ENCODE measurements at places on chromosomes 5 and 9.

- no peak for DNase-seq
These were observed 42.7 kb downstream of the SYK start for GRCh38 chr9:90844326-90844725.

DNA sequence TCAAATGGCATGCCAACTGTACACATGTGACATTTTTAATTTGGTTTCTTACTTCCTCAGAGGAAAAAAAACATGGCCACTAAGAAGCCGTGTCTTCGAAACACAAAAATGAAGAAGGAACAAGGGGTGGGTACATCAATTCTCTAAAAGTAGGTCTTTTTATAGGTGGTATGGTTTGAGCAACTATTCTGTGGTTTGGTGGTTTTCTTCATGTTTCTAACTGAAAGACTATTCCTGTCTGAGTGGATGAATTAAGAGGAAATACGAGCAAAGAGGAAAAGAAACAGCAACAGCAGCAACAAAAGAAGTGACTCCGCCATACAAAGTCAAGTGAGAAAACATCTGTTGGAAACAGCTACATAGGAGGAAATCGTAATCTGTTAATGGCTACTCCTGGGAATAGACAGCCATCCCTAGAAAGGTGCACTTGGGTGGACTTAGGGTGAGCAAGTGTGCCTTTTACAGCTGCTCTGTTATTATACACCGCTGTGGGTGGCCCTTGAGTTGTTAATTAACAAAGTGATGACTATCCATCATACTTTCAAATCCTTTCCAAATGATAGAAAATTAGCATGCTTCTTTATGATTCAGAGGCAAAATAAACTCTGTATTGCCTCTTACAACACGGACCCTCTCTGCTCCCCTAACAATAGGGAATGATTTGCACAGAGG lies 575.8 kb downstream of the TLE1 start:
- no peak for DNase-seq

DNA sequence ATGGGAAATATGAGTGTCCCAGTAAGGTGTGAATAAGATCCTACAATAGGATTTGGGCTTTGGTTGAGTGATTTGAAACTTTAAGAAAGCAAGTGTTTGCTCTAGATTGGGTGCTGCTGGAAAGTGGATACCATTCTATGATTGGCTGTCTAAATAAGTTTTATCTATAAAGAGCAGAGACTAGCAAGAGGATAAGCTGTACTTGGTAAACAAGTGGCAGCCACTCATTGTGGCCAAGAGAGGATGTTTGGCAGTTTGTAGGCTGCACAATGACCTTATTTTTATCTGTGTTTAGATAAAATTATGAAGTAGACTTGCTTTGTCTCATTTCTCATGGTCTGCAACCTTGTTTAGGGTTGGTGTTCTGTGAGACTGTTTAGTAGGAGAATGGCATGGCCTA lies 341.6 kb upstream of the PIK3R1 start:
- no peak for DNase-seq

DNA sequence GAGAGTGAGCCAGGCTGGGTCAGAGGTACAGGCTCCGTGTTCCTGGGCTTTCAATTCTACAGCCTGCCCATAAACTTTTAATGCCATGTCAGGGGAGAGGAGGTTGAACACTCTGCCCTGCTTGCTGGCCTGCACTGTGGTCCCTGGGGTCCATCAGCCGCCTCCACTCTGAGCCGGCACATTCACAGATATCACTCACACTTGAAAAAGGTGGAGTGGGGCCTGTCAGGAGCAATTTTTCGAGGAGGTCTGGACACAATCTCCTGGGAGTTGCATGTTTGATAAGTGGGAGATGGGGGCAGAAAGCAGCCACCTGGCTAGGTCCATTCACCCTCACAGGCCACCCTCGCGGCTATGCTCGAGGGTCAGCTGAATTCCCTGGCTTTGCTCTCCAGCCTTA lies 22.9 kb downstream of the S1PR3 start:
- DNase-seq: no peak

GRCh38 chr5:105503950-105504349 lies 1941.4 kb upstream of the NUDT12 start:
- no peak for DNase-seq

DNA sequence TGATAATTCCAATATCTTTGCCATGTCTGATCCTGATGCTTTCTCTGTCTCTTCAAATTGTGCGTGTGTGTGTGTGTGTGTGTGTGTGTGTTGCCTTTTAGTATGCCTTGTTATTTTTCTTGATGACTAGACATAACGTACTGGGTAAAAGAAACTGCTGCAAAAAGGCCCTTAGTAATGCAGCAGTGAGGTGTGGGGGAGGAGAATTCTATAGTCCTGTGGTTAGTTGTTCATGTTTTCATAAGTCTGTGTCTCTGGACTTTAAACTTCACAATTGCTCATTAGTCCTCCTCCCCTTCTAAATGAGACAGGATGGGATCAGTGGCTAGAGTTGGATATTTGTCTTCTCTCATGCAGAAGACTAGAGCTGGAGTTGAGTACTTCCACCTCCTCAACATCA lies 346.2 kb upstream of the IRX1 start:
- no peak for DNase-seq

- no peak for DNase-seq
These were observed 236.8 kb downstream of the SLIT3 start for GRCh38 chr5:169064093-169064492.

Measured in kidney (tissue), 22 donors.